ENCODE measurements at places on chromosomes 13 and 19.

DNA sequence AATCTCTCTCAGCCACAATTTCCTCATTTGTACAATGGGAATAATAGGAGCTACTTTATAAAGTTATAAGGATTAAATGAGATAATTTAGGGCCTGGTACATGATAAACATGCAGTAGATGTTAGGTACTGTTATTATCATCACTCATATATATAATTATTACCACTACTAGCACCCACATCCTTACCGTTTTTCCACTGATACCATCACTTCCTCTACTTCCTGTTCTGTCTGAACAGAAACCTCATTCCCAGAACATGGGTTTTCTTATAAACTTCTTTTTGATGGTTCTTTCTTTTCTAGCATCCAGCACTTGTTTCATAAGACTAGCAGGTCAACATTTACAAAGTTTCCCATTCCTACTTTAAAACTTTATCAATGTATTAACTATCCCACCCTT, 6.3 kb downstream of the CDADC1 start:
- no peak for DNase-seq

DNA sequence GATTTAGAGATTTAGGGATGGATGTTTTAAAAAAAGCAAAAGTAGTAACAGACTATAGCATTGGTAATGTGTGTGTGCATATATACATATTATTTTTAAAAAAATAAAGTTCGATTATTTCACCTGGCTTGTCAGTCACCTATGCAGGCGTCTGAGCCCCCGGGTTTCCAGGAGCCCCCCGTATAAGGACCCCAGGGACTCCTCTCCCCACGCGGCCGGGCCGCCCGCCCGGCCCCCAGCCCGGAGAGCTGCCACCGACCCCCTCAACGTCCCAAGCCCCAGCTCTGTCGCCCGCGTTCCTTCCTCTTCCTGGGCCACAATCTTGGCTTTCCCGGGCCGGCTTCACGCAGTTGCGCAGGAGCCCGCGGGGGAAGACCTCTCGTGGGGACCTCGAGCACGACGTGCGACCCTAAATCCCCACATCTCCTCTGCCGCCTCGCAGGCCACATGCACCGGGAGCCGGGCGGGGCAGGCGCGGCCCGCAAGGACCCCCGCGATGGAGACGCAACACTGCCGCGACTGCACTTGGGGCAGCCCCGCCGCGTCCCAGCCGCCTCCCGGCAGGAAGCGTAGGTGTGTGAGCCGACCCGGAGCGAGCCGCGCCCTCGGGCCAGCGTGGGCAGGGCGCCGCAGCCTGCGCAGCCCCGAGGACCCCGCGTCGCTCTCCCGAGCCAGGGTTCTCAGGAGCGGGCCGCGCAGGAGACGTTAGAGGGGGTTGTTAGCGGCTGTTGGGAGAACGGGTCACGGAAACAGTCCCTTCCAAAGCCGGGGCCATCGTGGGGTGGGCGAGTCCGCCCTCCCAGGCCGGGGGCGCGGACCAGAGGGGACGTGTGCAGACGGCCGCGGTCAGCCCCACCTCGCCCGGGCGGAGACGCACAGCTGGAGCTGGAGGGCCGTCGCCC, 840 bp upstream of the CCNA1 start:
- no peak for DNase-seq

DNA sequence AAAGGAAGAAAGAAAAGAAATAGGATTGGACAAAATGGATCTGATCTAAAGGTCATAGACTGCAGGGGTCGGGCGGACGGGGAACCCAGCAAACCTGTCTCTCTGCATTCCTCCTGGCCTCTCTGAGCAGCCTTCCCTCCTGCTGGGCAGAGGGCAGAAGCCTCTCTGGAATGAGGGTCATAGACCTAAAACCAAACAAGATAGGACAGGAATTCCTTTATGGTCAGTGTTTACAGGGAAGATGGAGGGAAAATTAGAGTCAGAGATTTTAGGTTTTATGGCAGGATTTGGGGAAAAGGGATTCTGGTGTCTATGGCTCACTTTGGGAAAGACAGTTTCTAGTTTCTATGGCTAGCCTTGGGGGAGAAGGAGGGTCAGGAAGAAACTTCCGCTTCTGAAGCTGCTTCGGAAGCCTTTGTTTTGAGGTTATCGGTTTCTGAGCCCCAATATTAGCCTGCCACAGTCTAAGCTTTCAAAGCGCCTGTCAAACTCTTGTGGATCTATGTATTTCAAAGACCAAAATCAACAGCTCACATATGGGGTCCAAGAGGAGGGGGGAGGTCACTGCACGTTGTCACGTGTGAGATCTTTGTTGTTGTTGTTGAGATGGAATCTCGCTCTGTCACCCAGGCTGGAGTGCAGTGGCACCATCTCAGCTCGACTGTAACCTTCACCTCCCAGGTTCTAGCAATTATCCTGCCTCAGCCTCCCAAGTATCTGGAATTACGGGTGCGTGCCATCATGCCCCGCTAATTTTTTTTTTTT, 18.9 kb upstream of the DPRX start:
- no peak for DNase-seq

DNA sequence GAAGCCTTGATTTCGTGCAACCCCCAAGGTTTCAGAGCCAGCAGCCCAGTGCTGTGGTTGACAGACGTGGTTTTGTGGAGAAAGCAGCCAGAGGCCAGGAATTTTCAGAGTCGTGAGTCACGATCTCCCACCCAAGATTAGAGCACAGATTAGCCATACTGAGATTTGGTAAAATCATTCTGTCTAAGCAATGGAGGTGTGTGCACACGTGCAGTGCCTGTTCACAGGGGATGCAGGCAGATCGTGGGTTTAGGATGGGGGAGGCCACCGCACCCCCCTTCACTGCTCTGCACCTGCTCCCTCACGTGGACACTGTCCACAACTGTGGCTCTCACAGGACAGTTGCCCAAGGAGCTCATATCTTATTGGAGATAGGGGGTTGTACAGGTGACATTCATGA, 46.6 kb upstream of the GPR183 start:
- DNase-seq, result no peak

DNA sequence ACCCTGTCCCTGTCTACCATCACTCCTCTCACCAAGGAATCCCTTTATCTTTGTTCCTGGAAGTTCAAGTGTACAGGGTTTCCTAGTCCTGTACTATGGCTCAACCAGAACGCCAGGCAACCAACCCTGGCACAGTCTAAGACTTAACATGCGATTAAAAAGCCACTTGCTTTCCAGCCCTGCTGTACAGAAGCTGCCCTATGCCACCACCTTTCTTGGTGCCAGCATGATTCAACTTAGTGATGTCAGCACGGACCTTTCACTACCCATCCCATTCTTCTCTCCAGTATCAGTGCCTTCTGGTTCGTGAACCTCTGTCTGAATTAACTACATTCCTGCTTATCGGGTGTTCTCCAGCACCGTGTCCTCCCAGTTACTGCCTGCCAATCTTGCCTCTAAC, 151.1 kb downstream of the KLF12 start:
- DNase-seq, result no peak

DNA sequence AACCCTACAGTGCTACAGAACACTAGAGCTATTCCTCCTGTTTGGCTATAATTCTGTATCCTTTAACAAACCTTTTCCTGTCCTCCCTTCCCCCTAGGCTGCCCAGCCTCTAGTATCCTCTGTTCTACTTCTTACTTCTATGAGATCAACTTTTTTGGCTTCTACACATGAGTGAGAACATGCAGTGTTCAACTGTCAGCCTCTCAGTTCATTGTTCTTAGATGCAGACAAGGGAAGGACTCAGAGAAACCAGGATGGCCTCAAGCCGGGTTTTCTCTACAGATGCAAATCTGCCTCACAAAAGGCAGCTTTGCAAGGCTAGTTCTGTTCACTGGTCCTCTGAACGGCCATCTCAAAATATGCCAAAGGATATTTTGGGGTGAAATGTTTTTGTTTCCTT, 18.4 kb downstream of the AMER2 start:
- peak; percentile 74 for DNase-seq

GRCh38 chr13:94272038-94272437, 207.4 kb downstream of the DCT start:
- no peak for DNase-seq

DNA sequence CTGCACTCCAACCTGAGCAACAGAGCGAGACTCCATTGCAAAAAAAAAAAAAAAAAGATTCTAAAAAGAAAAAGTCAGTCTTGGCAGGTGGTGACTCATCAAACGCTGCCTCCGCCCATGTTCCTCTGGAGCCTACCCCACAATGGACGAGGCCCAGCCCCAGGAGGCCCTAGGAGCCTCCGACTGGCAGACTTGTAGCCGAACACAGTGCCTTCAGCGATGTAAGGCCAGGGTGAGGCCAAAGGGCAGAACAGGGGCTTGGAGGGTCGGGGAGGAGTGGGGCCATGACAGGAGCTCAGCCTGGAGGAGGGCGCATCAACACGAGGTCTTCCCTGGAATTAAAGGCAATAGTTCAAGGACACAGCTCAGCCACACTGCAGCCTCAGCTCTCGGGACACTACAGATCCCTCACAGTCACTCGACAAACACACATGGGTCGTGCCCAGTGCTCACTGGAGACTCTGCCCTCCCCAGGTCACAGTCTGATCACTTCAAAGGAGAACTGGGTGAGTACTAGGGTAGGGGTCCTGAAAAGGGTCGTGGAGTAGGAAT, 5.1 kb downstream of the USE1 start:
- DNase-seq, result no peak

GRCh38 chr13:19185086-19185864, 3.7 kb upstream of the TUBA3C start:
- no peak for DNase-seq

DNA sequence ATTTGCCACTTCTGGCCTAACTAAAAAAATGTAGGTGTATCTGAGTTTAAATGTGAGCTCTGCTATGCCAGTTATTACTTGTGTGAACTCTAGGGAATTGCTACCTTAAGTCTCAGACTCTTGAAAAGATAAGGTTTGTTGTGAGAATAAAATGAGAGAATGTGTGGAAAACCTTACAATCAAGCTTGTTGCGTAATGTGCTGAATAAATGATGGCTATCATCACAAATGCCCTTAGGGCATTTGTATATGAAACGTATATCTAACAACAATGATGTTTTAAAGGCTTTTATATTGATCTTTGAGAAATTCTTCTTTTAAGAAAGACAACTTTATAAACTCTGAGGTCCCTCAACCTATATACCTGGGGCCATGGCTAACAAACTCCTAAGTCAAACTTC, 384.8 kb downstream of the ITGBL1 start:
- no peak for DNase-seq

- DNase-seq, result peak; percentile 5
Measured at GRCh38 chr19:51466723-51467122, 8.5 kb upstream of the SIGLEC8 start.

DNA sequence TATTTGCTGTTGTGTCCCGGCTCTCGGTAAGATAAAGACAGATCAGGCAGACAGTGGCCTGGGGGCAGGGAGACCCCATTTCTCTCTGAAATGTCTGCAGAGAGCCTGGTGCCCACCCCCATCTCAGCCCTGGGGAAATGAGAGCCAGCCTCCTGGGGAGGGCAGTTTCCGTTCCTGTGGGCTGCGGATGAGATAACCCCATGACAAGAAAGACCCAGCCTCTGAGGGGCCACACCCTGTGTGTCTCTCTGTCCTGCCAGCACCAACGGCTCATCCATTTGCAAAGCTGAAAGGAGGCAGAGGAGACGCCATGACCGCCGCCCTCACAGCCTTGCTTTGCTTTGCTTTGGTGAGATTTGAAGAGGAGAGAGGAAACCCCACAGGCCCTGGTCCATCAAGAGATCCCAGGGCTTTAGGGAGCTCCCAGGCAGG, 28.1 kb upstream of the KIR3DL3 start:
- DNase-seq, result no peak

GRCh38 chr19:41753159-41753558, 2.2 kb upstream of the CEACAM6 start:
- peak; percentile 22 for DNase-seq

DNA sequence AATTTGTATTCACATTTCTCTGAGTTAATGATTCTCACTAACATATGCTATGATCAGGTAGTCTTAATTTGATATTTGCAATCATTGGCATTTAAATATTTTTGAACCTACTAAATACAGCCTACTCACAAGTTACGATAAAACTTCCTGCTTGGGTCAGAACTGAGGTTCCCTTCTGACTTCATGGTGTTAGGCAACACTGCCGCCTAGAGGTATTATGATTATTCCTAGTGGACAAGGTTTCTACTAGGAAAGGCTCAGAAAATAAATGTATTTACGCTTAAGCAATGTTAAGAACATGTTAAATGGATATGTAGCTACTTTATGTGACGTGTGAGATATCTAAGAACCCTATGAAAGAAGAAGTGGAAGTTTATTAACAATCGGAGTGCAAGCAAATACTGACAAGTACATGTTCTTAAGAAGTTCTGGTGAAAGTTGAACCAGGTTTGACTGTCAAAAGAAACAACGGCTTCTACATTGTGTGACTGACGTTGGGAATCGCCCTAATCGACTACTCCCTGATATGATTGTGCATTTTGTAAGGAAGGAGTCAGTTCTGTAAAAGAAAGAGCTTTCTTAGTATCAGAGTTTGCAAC, 1395.8 kb downstream of the SLITRK5 start:
- peak; percentile 49 for DNase-seq

- DNase-seq, result peak; percentile 83
Measured at GRCh38 chr19:50556282-50557008, 11.8 kb downstream of the LRRC4B start.

GRCh38 chr13:111584101-111584672, 263.7 kb downstream of the TEX29 start:
- no peak for DNase-seq

- DNase-seq, result no peak
Measured at GRCh38 chr13:52345048-52345447, 60.9 kb downstream of the THSD1 start.
